Heart right ventricle (tissue), 16 donors: ENCODE measurements at places on chromosomes 7 and 10. TPM values are rescaled to one million over a fixed set of nuclear protein-coding genes. Genes with fewer than 3 reads are reported as not detected.

- H3K4me3 ChIP-seq = no peak overlapping the region
- no peaks in the 10 kb centered on the region for H3K36me3 ChIP-seq
- no peak for DNase-seq
- peaks cover 29% of the 10 kb centered on the region for H3K4me1 ChIP-seq
- no peak overlapping the region for H3K27ac ChIP-seq
- no peaks in the 10 kb centered on the region for H3K27me3 ChIP-seq
Measured at GRCh38 chr10:129546106-129546505, 79.1 kb downstream of the MGMT start.

DNA sequence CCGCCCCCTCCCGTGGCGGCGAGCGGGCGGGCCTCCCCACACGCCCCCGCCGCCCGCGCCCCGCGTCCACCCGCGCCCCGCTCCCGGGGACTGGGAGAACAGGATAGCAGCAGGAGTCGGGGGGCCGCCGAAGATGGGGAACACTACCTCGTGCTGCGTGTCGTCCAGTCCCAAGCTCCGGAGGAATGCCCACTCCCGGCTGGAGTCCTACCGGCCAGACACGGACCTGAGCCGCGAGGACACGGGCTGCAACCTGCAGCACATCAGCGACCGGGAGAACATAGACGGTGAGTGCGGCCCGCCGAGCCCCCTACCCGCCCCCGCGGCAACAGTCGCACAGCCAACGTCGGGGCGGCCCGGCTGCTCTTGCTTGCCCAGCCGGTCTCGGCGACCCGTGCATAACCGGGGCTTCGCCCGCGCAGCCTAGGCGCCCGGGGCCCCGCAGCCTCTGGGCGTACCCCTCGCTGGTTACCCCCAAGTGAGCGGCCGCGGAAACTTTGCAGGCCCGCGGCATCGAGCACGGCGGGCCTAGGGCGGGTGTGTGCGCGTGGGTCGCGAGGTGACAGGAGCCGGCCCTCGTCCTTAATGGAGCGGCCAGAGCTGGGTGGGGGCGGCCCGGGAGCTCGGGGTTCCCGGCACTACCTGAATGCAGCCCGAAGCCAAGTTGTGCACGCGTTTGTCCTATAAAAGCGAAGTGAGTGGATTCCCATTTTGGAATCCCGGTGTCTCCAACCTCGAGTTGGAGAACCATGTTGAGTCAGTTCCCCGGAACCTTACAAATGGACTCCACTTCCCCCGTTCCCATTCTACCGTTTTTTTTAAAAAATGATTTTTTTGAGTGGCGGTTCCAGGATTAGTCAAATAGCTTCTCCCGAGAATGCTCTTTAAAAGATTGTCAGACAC lies 863 bp downstream of the CCNY start:
- peaks cover 84% of the 10 kb centered on the region for H3K4me1 ChIP-seq
- H3K4me3 ChIP-seq = peak overlapping the region; percentile 97
- H3K36me3 ChIP-seq = peaks cover 8% of the 10 kb centered on the region
- no peaks in the 10 kb centered on the region for H3K27me3 ChIP-seq
- peak; percentile 28 for DNase-seq
- peak overlapping the region; percentile 70 for H3K27ac ChIP-seq

DNA sequence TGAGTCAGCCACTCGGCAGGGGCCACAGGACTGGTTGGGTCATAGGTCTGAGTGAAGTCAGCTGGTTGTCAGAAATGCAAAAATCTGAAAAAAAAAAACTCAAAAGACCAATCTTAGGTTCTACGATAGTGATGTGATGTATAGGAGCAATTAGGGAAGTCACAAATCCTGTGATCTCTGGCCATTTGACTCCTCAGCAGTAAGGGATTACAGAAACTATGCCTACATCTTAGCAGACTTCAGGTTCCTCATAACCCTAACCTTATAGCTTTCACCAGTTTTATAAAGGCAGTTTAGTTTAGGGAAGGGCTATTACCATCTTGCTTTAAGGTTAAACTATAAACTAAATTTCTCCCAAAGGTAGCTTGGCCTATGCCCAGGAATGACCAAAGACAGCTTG lies 163.1 kb upstream of the HGF start:
- H3K27ac ChIP-seq = no peak overlapping the region
- H3K4me3 ChIP-seq = no peak overlapping the region
- no peaks in the 10 kb centered on the region for H3K27me3 ChIP-seq
- H3K4me1 ChIP-seq = no peaks in the 10 kb centered on the region
- H3K36me3 ChIP-seq = no peaks in the 10 kb centered on the region

DNA sequence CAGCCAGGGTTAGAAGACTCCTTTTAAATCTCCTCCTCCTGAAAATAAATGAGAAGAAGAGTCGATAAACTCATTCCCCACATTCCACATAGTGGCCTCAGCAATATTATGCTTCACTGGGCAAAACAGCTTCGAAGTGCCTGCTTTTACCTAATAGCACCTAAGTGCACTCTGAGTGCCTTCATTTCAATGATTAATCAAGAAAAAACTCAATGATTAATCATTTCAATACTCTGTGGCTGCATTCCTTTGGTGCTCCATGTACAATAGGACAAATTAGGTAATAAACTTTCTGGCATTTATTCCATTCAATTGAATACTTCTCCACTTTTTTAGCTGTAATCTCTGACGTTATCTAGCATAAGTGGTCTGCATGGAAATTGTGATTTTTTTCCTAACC lies 174.6 kb downstream of the CCDC71L start:
- no peaks in the 10 kb centered on the region for H3K27me3 ChIP-seq
- H3K36me3 ChIP-seq = no peaks in the 10 kb centered on the region
- H3K27ac ChIP-seq = no peak overlapping the region
- no peak overlapping the region for H3K4me3 ChIP-seq
- DNase-seq = no peak

- no peaks in the 10 kb centered on the region for H3K36me3 ChIP-seq
- H3K4me1 ChIP-seq = no peaks in the 10 kb centered on the region
- DNase-seq = peak; percentile 65
- H3K27ac ChIP-seq = no peak overlapping the region
Measured at GRCh38 chr10:62594093-62594520, 210.4 kb upstream of the ADO start.

- H3K36me3 ChIP-seq = no peaks in the 10 kb centered on the region
- no peak overlapping the region for H3K27ac ChIP-seq
- no peak overlapping the region for H3K4me3 ChIP-seq
- peaks cover 4% of the 10 kb centered on the region for H3K4me1 ChIP-seq
Measured at GRCh38 chr7:46996972-46997371, 584.9 kb downstream of the TNS3 start.

DNA sequence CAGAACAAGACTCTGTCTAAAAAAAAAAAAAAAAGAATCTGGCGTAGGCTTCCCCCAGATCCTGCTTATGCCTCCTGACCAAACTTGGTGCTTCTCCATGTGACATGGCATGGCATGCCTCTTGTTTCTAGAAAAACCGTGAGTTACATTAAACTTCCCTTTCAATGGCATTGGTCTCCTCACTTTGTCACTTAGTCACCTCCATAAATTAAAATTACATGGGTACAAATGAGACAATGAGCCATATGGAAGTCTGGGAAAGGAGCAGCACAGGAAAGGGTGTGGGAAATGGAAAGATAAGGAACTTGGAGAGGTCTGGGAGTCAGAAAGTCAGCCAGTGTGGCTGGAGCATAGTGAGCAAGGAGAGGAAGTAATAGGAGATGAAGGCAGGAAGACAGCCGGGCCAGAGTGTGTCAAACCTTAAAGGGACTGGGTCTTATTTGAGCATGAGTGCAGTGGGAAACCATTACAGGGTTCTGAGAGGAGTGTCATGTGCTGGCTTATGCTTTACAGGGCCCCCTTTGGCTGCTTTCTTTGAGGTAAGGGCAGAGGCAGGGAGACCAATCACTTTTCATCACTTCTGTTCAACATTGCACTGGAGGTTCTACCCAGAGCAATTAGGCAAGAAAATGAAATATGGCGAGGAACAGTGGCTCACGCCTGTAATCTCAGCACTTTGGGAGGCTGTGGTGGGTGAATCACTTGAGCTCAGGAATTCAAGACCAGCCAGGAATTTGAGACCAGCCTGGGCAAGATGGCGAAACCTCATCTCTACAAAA lies 21.3 kb upstream of the ZMIZ2 start:
- no peak overlapping the region for H3K4me3 ChIP-seq
- no peak for DNase-seq
- H3K27me3 ChIP-seq = no peaks in the 10 kb centered on the region
- H3K4me1 ChIP-seq = peaks cover 15% of the 10 kb centered on the region

DNA sequence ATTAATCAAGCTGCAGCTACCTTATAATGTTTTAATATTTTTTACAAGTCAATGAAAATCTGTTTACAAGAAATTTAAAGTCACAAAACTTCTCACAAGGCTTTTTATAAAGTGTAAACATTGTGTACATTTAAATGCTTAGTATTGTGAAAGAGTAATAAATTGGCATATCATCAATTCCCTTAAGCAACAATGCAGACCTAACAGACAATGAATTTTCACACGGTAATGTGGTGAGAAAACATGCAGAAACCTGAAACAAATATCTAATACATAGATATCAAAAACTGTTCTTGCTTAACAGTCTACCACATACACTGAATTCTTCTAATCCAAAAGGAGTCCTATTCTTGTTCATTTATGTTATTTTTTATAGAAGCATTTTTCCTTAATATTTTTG lies 220.7 kb downstream of the CRPPA start:
- no peak overlapping the region for H3K4me3 ChIP-seq
- H3K27me3 ChIP-seq = no peaks in the 10 kb centered on the region
- H3K36me3 ChIP-seq = no peaks in the 10 kb centered on the region
- no peak overlapping the region for H3K27ac ChIP-seq
- no peaks in the 10 kb centered on the region for H3K4me1 ChIP-seq

GRCh38 chr10:119413471-119414080 lies 128.9 kb downstream of the RGS10 start:
- peaks cover 74% of the 10 kb centered on the region for H3K4me1 ChIP-seq
- no peak overlapping the region for H3K4me3 ChIP-seq
- DNase-seq = peak; percentile 66

GRCh38 chr7:156823435-156823834 lies 69.5 kb downstream of the LMBR1 start:
- H3K27ac ChIP-seq = no peak overlapping the region
- no peak overlapping the region for H3K4me3 ChIP-seq
- H3K36me3 ChIP-seq = peaks cover 52% of the 10 kb centered on the region
- no peaks in the 10 kb centered on the region for H3K4me1 ChIP-seq
- no peak for DNase-seq
- H3K27me3 ChIP-seq = no peaks in the 10 kb centered on the region

- no peak overlapping the region for H3K27ac ChIP-seq
- no peak for DNase-seq
- no peaks in the 10 kb centered on the region for H3K36me3 ChIP-seq
- no peak overlapping the region for H3K4me3 ChIP-seq
Measured at GRCh38 chr10:52818019-52818418, 45.4 kb upstream of the MBL2 start.

- no peaks in the 10 kb centered on the region for H3K27me3 ChIP-seq
- H3K4me3 ChIP-seq = no peak overlapping the region
- no peak for DNase-seq
- H3K27ac ChIP-seq = no peak overlapping the region
- no peaks in the 10 kb centered on the region for H3K36me3 ChIP-seq
- H3K4me1 ChIP-seq = no peaks in the 10 kb centered on the region
Measured at GRCh38 chr10:81306971-81307782, 567.8 kb upstream of the NRG3 start.

DNA sequence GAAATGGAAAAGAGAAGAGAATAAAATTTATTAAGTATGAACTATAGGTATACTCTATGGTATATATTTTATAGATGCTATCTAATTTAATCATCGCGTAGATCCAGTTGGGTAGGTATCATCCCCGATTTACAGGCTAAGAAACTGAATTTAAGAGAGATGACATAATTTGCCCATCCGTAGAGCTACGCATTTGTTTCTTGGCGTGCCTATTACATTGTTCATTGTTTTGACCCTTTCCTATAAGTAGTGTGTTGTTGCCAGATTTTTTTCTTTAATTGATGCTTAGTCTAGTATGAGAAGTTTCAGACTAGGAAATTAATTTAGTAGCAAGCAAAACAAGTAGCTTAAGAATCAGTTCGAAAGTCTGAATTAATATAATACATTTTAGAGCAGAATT lies 205.7 kb upstream of the NPSR1 start:
- H3K36me3 ChIP-seq = no peaks in the 10 kb centered on the region
- no peak for DNase-seq
- H3K27ac ChIP-seq = no peak overlapping the region
- H3K27me3 ChIP-seq = no peaks in the 10 kb centered on the region
- no peak overlapping the region for H3K4me3 ChIP-seq
- no peaks in the 10 kb centered on the region for H3K4me1 ChIP-seq

DNA sequence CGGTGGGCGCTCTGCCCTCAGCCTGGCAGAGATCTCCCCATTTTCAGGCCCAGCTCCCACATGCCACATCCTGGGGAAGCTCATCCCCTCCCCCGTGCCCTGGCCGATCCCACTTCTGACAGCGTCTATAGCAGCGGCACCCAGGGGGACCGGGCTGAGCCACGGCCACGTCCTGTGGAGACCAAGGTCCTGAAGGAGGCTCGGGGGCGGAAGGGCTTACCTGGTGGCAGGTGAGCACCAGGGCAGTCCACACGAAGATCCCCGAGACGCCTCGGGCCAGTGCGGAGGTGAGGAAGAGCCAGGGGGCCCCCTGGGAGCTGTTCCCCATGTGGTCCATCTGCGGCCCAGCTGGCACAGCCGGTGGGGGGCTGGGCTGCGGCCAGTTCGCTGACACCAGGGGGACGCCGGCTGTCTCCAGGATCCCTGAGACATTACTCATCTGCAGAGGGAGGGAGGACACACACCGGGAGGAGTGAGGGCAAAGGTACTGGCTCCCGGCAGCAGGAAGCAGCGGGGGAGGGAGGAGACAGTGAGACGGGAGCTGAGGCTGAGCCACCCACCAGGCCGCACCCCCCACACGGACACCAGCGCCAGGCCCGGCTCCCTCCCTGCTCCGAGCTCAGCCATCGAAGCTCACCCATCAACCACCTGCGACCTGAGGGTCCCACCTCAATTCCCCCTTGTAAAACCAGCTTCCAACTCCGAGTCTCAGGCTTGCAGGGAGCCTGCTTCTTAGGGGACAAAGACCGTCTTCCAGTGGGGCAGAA lies 776 bp downstream of the TMEM184A start:
- no peak overlapping the region for H3K27ac ChIP-seq
- no peak for DNase-seq
- peaks cover 26% of the 10 kb centered on the region for H3K4me1 ChIP-seq
- H3K27me3 ChIP-seq = no peaks in the 10 kb centered on the region

Gene OR9A2
- total RNA-seq = not detected

Gene TMEM140
- 22.0 TPM for total RNA-seq

Gene PRSS2
- total RNA-seq = 6.6 TPM

Gene TRPV5
- not detected for total RNA-seq

Gene ZNF746
- total RNA-seq = 9.0 TPM

Gene PTCD1
- total RNA-seq = 4.8 TPM

Gene GIMAP5
- total RNA-seq = 12.0 TPM

Gene PRSS37
- total RNA-seq = not detected

Gene MET
- total RNA-seq = 11.6 TPM

Gene TEX36
- not detected for total RNA-seq

Gene CREB5
- total RNA-seq = 4.7 TPM
